ENCODE measurements at places on chromosomes 12 and 14.
A peak's percentile ranks its signal among the peaks of the same experiment; 100 is the strongest.

DNA sequence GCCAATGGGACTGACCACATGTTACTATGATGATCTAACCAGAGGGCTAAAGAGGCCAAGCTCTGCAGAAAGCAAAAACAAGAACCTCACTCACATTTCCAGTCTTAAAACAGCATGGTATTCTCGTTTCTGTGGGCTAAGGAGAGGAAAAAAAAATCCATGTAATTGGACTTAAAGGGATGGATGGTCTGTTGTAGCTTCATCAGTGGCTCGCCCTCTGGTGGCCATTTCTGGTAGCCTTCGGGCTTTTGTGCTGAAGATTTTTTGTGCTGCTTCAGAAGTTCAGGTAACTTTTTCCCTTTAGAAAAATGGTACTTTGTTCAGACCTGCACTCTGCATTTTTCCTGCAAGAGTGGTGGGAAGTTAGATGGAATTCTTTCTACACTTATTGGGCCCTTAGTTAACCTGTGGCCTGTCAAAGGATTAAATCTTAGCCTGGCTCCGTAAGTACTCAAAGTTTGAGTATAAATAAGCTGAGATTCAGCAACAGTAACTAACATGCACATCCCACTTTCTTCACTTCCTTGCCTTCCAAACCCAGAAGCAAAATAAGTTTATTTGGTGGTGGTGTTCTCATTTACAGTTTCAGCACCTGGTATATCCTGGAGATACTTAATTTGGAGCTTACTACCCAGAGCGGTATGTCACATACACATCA lies 22.3 kb downstream of the DCAF4 start:
- peak; percentile 85 for DNase-seq

- peak; percentile 67 for DNase-seq
These were observed 59.5 kb downstream of the ETNK1 start for GRCh38 chr12:22684140-22685118.

- DNase-seq = no peak
These were observed 7.4 kb downstream of the LRP1-AS start for GRCh38 chr12:57139796-57140649.

GRCh38 chr12:1859643-1860042 lies 39.3 kb downstream of the LRTM2 start:
- DNase-seq = no peak

GRCh38 chr12:66152732-66153131 lies 17.1 kb downstream of the TMBIM4 start:
- no peak for DNase-seq

- DNase-seq = peak; percentile 94
These were observed 963 bp downstream of the ATL1 start for GRCh38 chr14:50560931-50561285.

DNA sequence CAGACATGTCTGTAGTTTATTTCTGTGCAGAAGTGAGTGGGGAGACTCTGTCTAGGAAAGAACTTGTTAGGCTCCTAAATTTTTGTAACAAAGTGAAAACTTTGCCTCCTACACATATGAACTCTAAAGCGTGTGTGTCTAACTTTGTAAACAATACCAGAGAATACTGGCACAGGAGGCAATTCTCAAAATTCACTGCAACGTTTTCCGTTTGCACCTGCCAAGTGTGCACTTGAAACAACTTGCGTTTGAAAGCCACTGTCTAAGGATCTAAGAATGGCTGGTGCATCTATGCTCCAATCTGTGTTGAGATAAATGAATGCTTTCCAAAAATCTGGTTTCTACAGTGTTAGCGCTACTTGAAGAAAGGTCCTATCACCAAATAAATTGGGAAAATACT lies 15.3 kb downstream of the GRIP1 start:
- DNase-seq = no peak

GRCh38 chr12:50549885-50550284 lies 45.1 kb downstream of the DIP2B start:
- no peak for DNase-seq

Measured in eye (tissue), 1 donor.